ENCODE measurements at places on chromosomes 1 and 21.
A peak's percentile ranks its signal among the peaks of the same experiment; 100 is the strongest.

GRCh38 chr1:67896826-67897225 is 63.6 kb upstream of the GNG12 start:
- DNase-seq = no peak

DNA sequence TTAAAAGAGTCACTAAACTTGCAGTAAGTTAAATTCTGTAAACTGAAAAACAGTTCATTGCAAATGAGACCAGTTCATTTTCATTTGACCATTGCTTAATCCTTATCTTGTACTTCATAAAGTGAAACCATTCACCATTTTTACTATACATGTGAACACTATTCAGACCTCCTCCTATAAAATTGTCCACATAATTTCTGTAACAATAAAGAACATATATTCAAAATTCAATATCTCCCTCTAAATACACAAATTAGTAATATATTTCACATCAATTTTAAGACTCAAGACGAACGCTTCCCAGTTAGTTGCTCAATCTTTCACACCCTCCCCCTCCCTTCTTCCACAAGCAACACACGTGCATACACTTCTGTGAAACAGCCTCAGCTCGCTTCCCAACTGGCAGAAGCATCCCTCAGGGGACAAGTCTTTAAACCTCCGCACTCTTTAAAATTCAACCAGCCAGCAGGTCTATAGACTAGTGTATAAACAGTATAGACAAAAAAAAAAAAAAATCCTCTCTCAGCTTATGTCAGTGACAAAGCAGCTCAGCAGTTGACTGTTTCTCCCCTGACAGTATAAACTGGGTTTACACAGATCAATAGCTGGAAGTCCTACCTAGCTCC is 99.6 kb downstream of the DENND1B start:
- DNase-seq = peak; percentile 38

DNA sequence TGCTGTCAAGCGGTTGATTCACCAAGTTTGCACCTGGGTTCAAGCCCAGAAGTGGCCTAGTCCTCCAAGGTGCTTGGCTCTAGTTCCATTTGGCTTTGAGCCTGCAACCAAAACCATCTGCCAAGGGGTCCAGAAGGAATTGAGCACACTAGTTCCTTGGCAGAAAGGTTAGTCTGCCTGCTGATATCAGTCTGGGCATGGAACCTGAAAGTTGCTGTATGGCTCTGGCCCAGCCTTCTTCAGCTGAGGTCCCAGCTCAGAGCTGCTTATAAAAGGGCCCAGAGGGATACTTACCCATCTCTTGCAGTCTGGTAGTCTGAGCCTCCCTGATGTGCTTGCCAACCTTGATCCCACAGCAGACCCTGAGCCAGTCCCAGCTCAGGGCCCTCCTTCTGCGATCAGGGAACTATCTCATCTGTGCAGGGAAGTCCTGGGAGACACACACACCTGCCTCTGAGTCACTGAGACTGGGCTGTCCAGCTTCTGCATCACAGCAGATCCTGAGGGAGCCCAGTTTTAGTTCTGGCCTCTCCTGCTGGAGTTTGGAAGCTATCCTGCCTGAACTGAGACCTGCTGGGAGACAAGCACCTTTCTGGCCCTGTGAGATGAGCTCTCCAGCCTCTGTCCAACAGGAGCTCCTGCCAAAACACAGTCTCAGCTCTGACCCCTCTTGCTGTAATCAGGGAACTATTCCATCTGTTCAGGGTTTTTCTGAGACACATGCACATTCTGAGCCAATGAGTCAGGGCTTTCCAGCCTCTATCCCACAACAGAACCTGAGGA is 75.8 kb downstream of the CTH start:
- DNase-seq = peak; percentile 76

- peak; percentile 68 for DNase-seq
These were observed 23.2 kb downstream of the KANK4 start for GRCh38 chr1:62295921-62296491.

DNA sequence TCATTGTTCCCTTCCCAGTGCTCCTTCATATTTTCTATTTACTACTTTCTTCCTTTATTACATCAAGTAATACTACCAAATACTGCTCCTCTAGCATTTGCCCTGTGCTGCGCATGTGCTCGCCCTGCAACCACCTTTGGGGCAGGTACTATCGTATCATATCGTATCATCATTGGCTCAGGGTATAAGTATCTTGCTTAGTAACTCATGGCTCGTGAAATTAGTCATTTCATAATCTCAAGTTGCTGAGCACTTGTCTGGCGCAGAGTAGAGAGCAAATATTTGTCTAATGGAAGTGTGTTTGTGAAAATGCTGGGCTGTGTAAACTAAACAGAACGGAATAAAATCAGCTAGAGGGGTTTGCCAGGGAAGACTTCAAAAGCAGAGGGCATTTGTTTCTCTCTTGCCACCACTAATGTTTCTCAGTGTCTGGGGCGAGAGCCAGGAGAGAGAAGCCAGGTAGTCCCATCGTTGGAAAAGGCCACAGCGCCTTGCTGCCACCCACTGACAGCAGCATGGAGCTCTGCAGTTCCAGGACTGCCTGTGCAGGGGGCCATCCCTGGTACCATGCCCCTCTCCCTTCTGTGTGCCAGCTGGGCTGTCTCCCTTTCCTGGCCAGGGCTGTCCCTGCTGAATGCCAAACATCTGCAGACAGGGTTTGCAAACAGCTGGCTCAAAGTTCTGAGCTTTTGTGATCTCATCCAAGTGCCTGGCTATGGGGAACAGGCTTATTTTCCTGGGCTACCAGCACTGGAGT is 20.0 kb upstream of the CPT2 start:
- peak; percentile 55 for DNase-seq

GRCh38 chr1:151851886-151852285 is 1.6 kb downstream of the THEM5 start:
- no peak for DNase-seq

- no peak for DNase-seq
These were observed 34.2 kb downstream of the MRPS6 start for GRCh38 chr21:34107606-34108005.

DNA sequence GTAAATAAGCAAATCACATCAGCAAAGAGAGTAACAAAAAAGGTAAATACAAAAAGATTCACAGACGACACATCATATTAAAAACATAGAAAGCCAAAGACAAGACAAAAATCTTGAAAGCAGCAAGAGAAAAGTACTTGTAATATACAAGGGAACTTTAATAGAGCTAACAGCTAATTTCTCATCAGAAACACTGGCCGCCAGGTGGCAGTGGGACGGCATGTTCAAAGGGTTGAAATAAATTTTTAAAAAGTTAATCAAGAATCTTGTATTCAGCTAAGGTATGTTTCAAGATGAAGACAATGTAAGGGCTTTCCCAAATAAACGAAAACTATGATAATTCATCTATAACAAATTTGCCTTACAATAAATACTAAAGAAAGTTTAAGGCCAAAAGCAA is 358.1 kb downstream of the LRRIQ3 start:
- DNase-seq = no peak

GRCh38 chr21:23822760-23823159 is 1784.5 kb downstream of the MRPL39 start:
- DNase-seq = no peak

- DNase-seq = no peak
These were observed 124.8 kb upstream of the AJAP1 start for GRCh38 chr1:4529446-4530165.

DNA sequence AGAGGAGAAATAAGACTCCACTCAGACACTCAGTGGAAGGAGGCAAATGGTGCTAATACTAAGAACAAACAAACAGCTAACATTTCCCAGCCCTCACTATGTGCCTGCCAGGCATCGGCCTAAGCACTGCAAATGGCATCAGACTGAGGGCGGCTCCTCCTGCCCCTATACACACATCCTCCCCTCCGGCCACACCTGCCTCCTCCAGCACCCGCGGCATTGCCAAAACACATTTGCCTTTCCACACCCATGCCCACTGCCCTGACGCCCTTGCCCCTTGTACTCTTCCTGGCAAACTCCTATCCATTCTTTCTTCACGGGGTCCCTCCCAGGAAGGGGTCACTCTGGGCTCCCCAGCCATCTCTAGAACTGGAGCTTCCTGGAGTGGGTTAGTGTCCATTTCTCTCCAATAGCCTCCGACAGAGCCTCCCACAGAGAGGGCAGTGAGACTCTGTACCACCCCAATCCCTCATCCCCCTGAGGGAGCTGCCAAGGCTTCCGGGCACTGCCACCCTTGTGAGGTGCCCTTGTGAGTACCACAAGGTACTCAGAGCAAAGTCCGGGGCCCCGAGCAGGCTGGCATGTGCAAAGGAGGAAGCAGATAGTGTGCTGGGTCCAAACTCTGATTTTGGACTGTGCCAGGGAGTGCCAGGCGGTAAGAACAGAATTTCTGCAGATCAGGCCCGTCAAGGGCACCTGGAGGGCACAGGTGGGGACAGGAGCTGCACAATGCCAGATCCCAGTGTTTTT is 959 bp downstream of the AKR7A3 start:
- no peak for DNase-seq

GRCh38 chr1:229119161-229119560 is 151.8 kb upstream of the RAB4A start:
- no peak for DNase-seq

- no peak for DNase-seq
These were observed 255.4 kb upstream of the ST6GALNAC5 start for GRCh38 chr1:76611770-76612445.

DNA sequence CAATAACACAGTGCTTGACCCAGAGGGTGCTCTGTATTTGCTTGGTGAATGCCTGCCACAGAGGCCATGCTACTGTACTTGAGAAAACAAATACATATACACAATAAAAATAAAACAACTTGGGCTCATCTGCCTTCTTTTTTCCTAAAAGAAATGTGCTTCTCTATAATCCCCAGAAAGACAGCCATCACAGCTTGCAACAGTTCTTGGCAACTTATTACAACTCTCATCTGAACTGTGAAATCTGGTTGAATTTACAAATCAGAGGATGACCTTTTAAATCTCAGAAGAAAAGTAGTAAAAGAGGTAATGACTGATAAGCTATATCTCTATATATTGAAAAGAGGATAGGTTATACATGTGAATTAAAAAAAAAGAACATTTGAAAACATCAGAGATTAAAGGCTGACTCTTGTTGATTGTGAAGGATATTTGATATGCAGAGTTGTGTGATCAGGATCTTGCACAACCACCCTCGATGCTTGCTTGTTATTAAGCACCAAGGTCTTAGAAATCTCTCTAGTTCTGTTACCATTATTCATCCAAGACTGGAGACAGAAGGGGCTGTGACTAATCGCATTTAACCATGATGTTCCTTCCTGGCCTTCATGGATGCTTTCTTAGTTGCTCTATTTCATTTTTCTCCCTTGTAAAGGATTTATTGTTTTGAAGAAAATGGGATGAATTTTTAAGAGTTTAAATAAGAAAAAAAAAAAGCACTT is 213.4 kb downstream of the APP start:
- DNase-seq = no peak

- no peak for DNase-seq
These were observed 283.0 kb downstream of the PAPPA2 start for GRCh38 chr1:176745945-176746344.

- no peak for DNase-seq
These were observed 32.9 kb downstream of the ARNT start for GRCh38 chr1:150843474-150843873.

DNA sequence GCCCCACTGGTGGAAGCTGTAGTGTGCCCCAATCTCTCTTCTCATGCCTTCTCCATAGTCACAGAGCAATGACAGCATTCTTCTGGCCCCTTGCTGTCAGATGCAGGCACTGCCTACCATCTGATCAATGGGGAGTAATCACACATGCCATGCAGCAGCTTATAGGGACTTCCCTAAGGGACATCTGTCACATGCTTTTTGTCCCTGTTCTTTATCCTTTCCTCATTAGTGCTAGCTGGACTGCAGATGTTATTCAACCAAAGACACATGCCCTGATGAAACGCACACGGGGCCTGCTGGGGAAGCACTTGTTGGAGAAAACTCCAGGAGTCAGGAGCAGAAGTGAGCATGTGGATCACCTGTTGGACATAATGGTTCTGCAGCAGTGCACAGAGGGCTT is 108.7 kb downstream of the KCNJ15 start:
- no peak for DNase-seq

DNA sequence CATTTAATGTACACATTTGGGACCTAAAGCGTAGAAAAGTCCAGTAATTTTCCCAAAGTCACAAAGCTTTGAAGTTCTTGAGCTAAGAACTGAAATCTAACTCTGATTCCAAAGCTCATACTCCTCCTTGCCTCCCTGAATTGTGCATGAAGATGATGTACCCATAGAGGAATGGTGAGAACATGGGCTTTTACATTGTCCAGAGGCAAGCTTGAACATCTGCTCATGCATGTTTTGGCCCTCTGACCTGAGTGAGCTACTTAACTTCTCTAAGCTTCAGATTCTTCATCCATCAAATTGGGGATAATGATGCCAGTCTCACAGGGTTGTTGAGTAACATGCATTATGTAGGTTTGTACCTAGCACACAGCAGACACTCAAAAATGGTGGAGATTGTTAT is 258.4 kb upstream of the HOOK1 start:
- no peak for DNase-seq

- DNase-seq = no peak
These were observed 45.5 kb downstream of the TNFSF4 start for GRCh38 chr1:173161510-173162221.

GRCh38 chr1:232138044-232138443 is 491.9 kb downstream of the SIPA1L2 start:
- DNase-seq = no peak

- no peak for DNase-seq
These were observed 44.4 kb downstream of the ZNF697 start for GRCh38 chr1:119603695-119604094.

DNA sequence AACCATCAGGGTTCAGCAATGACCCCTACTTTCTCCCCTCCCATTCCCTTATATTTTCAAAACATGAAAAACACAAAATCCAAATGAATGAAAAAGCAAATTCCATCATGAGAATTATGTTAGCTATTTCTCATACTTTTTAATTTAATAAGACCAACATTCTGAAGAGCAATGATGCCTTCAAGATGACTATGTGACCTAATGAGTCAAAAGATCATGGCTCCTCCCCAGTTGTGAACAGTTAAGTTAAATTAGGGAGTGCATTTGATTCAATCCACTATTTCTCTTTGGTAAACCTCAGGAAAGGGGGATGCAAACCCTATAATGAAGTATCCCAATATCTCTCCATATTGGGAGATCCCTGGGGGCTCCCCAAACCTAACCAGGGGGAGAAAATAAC is 36.5 kb downstream of the PUM1 start:
- DNase-seq = no peak

GRCh38 chr1:223482766-223483165 is 89.6 kb downstream of the CCDC185 start:
- no peak for DNase-seq

DNA sequence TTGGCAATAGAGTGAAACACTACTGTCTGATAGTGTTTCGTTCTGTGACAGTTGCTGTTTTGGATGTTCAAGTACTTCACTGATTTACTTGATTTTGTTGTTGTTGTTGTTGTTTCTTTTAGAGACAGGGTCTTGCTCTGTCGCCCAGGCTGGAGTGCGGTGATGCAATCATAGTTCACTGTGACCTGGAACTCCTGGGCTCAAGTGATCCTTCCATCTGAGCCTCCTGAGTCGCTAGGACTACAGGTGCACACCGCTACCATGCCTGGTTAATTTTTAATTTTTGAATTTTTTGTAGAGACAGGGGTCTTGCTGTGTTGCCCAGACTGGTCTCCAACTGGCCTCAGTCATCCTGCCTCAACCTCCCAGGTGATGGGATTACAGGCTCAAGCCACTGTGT is 2.3 kb downstream of the ATF6 start:
- no peak for DNase-seq

- DNase-seq = no peak
These were observed 117.2 kb upstream of the FGGY start for GRCh38 chr1:59179673-59180072.
